ENCODE measurements at places on chromosomes 4 and X.
A peak's percentile ranks its signal among the peaks of the same experiment; 100 is the strongest.

- DNase-seq = peak; percentile 80
These were observed 5.3 kb downstream of the APOO start for GRCh38 chrX:23902419-23902818.

DNA sequence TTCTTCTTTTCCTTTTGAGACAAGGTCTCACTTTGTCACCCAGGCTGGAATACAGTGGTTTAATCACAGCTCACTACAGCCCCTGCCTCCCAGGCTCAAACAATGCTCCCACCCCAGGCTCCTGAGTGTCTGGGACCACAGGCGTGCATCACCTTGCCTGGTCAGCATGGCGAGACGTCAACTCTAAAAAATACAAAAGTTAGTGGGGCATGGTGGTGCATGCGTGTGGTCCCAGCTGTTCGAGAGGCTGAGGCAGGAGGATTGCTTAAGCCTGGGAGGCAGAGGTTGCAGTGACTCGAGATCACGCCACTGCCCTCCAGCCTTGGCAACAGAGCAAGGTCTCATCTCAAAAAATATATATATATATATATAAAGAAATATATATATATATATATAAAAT is 242.4 kb downstream of the SHOX start:
- no peak for DNase-seq

DNA sequence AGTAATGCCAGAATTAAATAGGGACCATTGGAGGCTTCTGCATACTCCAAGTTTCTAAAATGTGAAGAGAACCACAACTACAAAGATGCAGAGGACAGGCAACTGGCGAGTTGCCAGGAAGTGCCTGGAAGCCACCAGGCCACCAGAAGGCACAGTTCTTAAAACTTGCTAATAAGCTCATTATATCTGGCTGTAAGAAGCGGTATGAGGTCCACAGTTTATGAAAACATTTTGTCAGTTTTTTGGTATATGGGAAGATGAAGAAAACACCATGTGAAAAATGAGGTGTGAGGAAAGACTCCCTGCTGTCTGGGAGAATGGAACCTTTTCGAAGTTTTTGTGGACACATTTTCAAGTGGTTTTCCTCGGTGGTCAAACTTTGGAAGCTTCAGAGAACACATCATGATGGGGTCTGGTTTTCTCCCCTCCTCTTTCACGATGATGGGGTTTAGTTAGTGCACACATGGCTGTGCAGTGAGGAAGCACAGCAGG is 202.7 kb downstream of the NR3C2 start:
- no peak for DNase-seq

GRCh38 chr4:25991340-25991739 is 77.3 kb downstream of the SMIM20 start:
- DNase-seq = no peak

GRCh38 chrX:1316527-1316926 is 20.1 kb upstream of the IL3RA start:
- no peak for DNase-seq

- DNase-seq = no peak
These were observed 22.8 kb upstream of the PDE6B start for GRCh38 chr4:602559-602942.

GRCh38 chr4:112889199-112889598 is 160.3 kb upstream of the ANK2 start:
- DNase-seq = no peak

DNA sequence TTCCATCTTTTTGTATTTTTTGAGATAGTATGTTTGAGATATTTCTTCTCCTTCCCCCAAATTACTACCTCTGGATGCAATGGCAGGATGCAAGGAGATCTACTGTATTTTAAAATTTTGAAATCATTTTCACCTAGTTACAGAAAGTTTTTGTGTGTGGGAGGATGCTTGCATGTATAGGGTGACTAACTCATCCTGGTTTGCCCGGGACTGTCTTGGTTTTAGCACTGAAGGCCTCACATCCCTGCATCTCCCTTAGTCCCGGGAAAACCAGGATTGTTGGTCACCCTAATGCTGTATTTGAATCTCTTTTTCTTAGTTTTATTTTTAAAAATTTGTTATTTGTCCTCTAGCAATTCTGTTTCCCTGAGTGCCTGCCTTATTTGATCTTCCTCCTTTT is 12.1 kb downstream of the SUPT20HL2 start:
- no peak for DNase-seq

GRCh38 chrX:154748712-154749339 is 2.1 kb downstream of the GAB3 start:
- DNase-seq = peak; percentile 87

DNA sequence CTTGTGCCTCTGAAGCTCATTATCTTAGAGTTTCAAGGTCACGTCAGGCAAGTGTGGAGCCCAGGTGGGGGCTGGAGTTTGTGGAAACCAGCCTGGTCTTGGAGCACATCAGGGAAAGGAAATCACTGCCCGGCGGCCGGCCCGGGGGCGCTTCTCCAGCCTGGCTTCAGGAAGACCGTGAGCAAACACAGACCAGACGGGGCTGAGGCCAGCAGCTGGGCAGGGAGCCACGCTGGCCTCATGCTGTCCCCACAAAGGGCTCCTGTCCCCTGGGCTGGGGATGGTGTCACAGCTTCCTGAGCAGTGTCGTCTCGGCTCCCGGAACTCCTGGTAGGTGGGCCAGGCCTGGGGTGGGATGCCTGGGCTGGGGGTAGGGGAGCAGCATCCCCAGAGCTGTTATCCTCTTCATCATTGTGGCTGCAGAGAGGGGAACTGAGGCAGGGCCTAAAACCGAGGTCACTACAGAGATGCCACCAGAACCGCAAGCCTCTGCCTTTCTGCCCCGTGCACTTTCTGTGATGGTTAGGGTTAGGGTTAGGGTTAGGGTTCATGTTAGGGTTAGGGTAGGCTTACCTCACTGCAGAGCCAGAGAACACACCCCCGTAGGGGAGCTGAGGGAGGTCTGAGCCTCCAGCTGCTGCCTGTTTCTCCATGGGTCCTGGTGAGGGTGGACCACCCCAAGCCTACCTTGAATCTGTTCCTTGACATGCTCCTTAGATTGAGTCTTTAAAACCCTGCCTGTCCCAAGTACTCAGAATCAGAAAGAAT is 77.5 kb downstream of the HTRA3 start:
- no peak for DNase-seq

- peak; percentile 81 for DNase-seq
These were observed 60.9 kb upstream of the MXD4 start for GRCh38 chr4:2322841-2323240.

- DNase-seq = peak; percentile 78
These were observed 15.6 kb upstream of the LAP3 start for GRCh38 chr4:17561195-17561909.

GRCh38 chr4:119010909-119011606 is 122.4 kb downstream of the SYNPO2 start:
- no peak for DNase-seq

DNA sequence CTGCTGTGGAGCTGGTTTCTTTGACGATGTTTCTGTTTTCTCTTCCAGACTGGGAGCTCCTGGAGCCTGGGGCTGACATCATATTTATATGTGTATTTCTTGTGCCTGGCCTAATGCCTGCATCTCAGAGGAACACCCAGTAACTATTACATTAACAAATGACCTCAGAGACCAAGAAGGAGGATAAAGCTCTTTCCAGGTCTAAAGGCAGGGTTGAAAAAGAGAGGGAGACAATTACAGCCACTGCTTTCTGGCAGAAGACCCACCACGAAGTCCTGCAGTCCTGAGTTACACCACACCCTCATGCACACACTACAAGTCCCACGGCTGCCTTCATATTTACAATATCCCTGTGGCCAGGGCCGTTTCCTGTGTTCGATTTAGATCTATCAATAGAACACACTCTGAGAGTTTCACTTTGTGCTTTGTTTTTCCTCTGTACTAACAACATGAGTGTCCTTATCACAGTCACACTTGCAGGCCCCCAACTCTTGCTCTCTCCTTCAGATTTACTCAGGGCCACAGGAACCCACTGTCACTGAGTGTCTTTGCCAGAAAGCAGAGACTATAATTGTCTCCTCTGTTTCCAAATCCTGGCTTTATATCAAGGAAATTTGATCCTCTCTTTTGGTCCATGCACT is 535.5 kb downstream of the MID1IP1 start:
- DNase-seq = no peak

- peak; percentile 1 for DNase-seq
These were observed 27.9 kb downstream of the TRIM61 start for GRCh38 chr4:164949448-164950143.

DNA sequence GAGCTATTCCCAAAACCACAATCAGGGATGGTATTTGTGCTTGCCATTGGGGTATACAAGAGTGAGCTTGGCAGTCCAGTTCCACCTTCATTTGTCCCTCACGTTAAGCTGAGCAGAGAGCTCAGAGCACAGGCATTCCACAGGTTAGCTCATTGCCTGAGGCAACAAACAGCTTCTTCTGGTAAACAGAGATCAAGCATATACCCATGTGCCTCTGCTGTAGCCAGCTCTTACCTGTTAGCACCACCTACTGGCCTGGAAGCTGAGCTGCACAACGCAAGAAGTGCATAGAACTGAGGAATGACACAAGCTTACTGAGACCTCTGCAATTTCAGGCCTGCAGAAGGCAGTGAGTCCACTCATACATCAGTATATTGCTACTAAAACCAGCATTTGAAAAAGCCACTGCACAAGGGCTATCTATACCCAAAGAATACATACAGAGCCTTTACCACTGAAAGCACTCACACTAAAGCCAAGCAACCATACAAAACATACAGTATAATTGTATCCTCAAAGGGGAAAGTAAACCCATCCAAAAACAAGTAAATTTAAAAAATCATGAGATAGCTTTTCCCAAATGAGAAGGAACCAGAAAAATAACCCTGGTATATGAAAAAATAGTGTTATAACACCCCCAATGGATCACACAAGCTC is 258.3 kb upstream of the GABRA2 start:
- no peak for DNase-seq

DNA sequence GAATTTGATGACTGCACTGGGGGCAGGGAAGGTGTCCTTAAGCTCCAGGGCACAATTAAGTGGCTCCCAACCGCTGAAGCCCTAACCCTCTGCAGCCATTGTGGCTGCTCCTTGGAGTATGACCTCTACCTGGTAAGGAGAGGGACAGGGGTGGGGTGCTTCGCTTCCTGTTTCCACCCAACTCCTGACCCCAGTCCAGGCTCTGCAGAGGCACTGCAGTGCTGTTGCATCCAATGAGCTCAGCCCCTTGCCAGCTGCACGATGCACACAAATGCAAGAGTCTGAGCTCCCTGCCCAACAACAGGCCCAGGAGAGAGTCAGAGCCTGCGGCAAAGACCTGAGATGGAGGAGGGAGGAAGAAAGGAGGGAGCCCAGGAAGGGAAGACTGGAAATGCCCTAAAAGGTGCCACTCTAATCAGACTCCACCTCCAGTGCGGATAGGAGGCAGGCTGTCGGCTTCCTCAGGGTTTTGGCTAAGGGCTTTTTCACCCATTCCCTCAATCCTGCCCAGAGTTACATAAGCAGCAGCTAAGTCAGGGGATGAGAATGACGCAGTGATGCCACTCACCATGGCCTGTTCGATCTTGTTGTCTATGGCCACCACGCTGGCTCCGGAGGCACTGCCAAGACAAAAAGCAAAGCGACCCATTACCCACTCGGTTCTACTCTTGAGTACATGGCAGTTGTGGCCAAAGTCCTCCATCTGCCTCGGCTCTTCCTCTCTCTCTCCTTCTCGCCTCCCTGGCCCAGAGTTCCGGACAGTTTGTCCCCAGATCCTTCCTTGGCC is 60.1 kb downstream of the TSC22D3 start:
- peak; percentile 31 for DNase-seq

DNA sequence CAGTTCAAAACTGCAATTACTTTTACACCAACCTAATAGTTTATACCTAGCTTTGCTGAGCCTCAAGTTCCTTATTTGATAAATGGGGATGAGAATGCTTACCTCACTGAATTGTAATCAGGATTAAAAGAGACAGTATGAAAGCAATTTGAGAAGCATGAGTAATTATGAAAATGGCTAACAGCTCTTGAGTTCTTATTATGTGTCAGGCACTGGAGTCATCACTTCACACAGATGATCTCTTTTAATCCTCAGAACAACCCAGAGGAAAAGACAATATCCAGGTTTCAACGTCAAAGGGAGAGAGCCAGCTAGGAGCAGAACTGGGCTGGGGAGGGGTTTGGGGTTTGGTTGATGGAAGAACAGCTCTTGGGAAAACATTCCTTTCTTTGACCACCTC is 221.0 kb upstream of the NWD2 start:
- no peak for DNase-seq

DNA sequence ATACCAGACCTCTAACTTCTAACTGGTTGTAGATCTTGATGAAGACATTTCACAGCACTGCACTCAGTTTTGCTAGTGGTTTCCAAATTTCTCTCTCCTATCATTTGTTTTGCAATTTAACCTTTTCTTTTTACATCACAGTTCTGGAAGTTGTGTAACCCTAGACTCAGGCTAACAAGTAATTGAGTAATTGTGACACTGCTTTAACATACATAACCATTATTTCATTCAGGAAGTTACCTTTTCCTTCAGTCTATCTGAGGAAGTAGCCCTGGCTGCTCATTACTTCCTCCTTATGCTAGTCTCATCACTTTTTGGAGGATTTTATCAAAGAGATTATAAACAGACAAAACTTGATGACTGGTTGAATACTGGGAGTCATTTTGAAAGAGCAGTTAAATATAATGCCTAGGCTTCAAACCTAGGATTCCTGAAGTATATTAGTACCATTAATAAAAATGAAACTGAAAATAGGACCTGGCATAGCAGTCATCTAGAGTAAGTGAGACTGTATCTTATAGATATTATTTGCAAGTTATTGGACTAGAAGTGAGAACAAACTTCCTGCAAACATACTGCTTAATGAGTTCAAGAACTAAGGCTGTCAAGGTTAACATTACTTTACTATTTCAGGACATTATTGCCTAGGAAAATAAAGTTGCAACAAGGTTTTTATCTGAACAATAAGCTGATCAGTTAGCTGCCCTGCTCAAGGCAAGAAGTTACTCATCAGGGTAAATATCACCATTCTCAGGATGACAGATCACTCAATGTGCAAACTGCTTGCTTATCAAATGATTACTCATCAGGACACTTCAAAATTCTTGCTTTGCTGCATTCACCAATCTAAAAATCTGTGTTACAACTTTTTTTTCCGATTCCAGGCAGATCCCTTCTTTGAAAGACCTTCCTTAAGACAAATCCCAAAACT is 25.6 kb upstream of the TEX13C start:
- DNase-seq = no peak

GRCh38 chrX:83916525-83916924 is 55.6 kb downstream of the CYLC1 start:
- peak; percentile 63 for DNase-seq

DNA sequence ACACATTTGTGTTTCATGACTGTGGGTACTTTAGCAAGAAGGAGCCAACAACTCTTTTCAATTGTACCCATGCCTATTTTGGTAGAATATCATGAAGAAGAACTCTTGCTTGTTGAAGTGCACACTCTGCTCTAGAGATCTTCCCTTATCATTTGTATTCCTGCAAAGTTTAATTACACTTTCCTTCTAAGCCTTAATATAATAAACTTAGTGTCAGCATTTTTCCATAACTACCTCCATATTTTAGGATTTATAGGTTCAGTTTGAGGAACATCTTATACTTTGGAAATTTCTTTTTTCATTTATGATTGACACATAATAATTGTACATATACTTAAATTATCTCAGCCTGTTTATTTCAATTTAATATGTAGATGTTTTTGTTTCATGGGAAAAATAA is 19.1 kb downstream of the FAM47B start:
- DNase-seq = no peak

- DNase-seq = no peak
These were observed 63.2 kb upstream of the FBXW7 start for GRCh38 chr4:152599095-152599494.

- DNase-seq = no peak
These were observed 85.5 kb downstream of the NFKB1 start for GRCh38 chr4:102586644-102587021.

- no peak for DNase-seq
These were observed 45.7 kb downstream of the MID1 start for GRCh38 chrX:10574663-10575062.

Measured in adipocyte (in vitro differentiated cells).